ENCODE measurements at places on chromosomes 12 and 14.

DNA sequence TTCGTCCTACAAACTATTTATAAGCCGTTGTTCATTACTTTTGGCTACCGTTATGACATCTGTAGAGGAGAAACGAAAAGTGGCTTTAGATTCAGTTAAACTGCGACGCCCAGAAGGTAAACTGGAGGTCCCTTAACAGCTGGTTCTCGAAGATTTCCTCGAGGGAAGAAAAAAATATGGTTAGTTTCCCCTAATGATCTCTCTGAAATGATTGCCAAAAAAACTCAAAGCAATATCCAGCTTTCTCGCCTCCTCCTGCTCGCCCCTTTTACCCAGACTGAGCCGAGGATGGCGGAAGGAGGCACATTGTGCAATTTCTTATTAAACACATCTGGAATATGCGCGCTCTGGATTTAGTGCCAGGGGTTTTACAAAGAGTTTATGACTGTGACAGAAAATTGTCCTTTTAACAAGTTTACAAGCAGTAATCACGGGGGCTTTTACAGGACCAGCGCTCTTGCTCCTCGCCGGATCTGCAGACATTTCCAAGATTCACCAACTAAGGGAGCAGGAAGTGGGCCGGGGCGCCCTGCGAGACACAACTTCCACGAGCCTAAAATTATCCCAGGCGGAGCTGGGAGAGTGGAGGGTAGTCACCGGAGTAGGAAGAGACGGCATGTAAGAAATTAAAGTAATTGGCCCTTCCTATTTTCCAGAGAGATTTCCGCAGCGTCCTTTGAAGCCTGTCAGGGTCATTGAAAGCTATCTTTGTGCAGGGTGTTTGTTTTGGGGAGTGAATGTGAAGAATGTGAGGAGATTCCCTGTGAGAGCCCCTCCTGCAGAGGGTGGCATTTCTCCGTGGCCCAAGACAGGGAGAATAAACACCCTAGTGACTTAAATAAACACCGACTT lies 5.6 kb downstream of the SIX1 start:
- DNase-seq, result peak; percentile 77

DNA sequence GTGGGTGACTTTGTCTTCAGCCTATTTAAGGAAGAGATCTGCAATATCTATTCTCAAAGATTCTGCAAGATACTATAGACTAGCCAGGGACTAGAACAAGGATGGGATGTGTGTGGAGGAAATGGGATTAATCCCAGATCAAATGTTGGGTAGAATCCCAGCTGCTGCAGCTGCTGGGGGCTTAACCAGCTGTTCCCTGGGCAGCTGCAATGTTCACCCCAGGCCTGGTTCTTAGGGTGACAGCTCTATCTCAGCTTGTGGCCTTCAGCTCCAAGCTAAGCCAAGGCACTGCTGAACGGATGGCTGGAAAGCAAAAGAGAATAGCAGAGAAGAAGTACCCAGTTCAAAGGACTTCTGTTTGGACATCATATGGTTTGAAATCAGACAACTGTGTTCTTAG lies 10.0 kb upstream of the RHEBL1 start:
- peak; percentile 24 for DNase-seq

GRCh38 chr14:92686900-92687427 lies 61.5 kb downstream of the LGMN start:
- DNase-seq, result peak; percentile 93

- no peak for DNase-seq
Measured at GRCh38 chr12:68832504-68832867, 24.5 kb downstream of the MDM2 start.

- peak; percentile 63 for DNase-seq
Measured at GRCh38 chr12:95582230-95583058, 31.2 kb upstream of the USP44 start.

- DNase-seq, result peak; percentile 96
Measured at GRCh38 chr12:4562034-4562657, at the start of gene DYRK4. Gene DYRK4, plus strand, starts transcription at chr12:4562208. Its CDS starts 38 bp downstream, at chr12:4562246.

GRCh38 chr14:77580477-77580876 lies 36.0 kb downstream of the SPTLC2 start:
- DNase-seq, result no peak

GRCh38 chr12:77049767-77050353 lies 15.5 kb downstream of the E2F7 start:
- peak; percentile 80 for DNase-seq

GRCh38 chr12:44397631-44398030 lies 478.5 kb downstream of the NELL2 start:
- DNase-seq, result no peak

DNA sequence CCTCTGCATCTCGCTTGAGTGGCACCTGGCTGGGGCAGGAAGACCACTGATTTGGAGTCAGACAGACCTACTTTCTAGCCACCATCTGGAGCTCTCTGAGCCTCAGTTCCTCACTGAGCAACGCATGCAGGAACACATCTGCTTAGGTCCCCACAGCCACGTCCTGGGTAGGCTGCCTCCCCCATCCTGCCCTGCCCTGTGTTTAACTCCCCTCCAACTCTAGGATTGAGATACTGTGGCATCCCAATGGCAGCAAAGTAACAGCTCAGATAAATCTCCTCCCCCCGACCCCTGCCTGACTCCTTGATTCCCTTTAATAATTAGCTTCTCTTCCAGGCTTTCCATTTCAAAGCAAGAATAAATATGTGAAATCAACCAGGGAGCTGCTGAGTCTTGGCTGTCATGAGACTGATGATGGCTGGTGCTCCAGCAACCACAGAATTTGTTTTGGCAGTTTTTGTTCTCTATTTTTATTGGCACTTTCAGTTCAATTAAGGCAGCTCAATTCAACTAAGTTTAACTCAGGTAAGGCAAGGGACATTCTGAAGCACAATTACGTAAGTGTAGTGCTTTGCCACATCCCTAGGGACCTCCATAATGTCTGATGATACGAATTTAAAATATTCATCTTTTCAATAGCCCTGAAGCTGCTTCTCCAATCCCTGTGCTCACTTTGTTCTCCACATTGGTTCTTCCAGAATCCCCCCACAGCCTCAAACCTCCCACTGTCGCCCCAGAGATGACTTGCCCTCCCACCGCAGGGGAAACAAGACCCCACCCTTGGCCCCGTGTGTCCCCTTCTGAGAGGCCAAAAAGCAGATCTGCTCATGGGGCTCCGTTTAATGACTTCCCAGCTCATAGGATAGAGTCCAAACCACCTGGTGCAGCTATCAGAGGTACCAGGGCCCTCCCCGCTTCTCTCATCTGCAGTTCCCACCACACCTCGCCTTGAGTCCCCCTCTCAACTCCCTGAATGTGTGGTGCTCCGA lies 58.2 kb downstream of the ESR2 start:
- peak; percentile 29 for DNase-seq

GRCh38 chr12:122983789-122984515 lies 3.5 kb downstream of the ARL6IP4 start:
- DNase-seq, result no peak

- DNase-seq, result no peak
Measured at GRCh38 chr12:11324426-11324825, 14.2 kb upstream of the PRB4 start.

- no peak for DNase-seq
Measured at GRCh38 chr14:95620659-95621059, 65.6 kb upstream of the TCL1B start.

DNA sequence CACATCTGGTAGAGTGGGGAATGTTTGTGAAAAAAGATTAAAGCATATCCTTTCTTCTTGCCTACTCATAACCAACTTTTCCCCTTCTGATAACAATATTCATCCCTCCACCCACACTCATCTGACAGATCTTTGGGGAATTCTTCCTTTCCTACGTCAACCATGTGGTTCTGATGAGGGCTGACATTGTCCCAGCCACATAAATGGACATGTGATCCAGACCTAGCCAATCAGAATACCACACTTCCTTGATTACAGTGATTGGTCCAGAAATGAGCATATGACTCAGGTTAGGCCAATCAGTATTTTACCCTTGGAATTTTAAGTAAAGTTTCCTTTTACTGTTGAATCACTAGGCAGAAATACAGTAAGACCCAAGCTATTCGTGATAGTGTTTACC lies 58.9 kb downstream of the GPR65 start:
- no peak for DNase-seq

DNA sequence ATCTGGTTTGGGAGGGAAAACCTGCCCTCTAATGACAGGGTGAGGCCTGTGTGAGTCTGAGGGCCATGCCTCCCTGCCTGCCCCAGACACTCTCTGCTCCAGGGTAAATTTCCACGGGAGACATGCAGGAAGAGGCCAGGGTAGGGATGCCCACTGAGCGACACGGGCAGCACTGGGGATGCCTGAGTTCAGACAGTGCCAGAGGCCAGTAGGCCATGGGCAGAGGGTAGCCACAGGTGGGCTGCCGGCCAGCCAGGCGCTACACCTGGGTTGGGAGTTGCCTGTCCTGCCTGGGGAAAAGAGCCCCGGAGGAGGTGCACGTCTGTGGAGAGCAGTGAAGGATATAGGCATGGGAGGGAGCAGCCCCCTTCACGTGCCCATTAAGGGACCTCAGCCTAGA lies 3.6 kb downstream of the SERPINA12 start:
- DNase-seq, result no peak

DNA sequence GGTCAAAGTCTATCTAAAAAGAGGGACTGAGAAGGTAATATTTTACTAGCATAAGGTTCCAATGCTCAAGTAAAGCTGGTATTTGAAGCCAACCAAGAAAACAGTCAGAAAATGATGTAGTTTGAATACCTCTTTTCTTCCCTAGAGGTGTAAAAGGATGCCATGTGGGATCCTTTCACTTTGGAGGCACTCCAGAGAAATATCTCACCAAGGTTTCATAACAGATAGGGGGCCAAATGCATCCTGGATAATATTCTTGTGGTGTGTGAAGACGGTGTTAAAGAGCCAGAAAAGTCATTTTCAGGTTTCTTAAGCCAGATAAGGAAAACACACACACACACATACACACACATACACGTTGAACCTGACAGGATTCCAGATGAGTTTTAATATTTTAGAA lies 136.1 kb upstream of the PRKD1 start:
- no peak for DNase-seq

- DNase-seq, result no peak
Measured at GRCh38 chr12:86193931-86194330, 62.3 kb downstream of the MGAT4C start.

GRCh38 chr12:3928538-3929184 lies 55.5 kb upstream of the PARP11 start:
- DNase-seq, result peak; percentile 84

- no peak for DNase-seq
Measured at GRCh38 chr12:118982302-118982701, 961 bp downstream of the SRRM4 start.

GRCh38 chr12:125772403-125772802 lies 707.2 kb downstream of the AACS start:
- no peak for DNase-seq

- DNase-seq, result peak; percentile 63
Measured at GRCh38 chr12:6326316-6327228, 15.3 kb downstream of the TNFRSF1A start.

DNA sequence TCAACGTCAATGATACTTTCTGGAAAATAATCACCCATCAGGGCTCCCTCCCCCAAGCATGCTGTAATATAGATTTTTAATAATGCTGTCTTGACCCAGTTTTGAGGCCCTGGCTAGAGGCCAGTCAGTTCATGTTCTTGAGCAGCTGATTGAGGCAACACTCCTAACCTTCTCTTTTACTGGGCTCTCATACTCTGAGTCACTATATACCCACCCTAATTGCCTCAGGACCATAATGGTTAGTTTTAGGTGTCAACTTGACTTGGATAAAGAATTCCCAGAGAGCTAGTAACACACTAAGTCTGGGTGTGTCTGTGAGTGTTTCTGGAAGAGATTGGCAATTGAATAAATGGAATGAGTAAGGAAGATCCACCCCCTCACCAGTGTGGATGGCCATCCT lies 527.0 kb upstream of the ATP2B1 start:
- no peak for DNase-seq

GRCh38 chr14:102695167-102695555 lies 82.1 kb upstream of the TRAF3 start:
- no peak for DNase-seq

DNA sequence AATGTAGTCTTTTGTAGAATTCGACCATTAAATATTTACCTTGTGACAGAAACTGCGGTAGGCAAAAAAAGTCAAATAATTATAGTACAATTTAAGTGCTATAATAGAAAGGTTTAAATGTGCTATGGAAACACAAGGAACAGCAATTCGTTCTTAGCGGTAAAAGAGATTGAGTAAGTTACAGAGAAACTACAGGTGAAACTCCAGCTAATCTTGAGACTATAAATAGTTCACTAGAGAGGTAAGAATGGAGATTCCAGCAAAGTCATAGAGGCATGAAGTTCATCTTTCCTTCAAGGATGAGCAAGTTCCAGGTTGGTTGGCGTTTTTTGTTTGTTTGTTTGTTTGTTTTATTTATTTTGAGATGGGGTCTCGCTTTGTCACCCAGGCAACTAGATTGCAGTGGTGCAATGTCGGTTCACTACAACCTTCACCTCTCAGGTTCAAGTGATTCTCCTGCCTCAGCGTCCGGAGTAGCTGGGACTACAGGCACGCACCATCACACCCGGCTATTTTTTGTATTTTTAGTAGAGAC lies 878 bp upstream of the R3HDM2 start:
- no peak for DNase-seq

- DNase-seq, result no peak
Measured at GRCh38 chr12:126668961-126669360, 1598.0 kb upstream of the TMEM132C start.

DNA sequence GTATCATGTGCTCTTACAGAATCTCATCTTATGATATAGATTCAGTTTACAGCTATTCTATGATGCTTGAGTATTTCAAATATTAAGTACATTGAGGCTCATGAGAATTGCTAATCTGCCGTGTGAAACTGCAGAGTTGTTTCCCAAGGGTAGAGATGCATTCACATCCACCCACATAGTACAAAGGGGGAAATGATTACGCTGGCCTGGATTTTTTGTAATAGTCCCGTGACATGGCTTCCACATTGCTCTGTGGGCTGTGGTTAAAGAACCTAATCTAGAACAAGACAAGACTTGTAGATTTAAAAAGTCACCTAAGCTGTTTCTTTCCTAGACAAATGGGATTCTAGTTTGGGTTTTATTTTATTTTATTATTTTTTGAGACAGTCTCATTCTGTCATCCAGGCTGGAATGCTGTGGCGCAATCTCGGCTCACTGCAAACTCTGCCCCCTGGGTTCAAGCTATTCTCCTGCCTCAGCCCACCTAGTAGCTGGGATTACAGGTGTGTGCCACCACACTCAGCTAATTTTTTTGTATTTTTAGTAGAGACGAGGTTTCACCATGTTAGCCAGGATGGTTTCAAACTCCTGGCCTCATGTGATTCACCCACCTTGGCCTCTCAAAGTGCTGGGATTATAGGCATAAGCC lies 13.0 kb upstream of the RIOX1 start:
- DNase-seq, result no peak

DNA sequence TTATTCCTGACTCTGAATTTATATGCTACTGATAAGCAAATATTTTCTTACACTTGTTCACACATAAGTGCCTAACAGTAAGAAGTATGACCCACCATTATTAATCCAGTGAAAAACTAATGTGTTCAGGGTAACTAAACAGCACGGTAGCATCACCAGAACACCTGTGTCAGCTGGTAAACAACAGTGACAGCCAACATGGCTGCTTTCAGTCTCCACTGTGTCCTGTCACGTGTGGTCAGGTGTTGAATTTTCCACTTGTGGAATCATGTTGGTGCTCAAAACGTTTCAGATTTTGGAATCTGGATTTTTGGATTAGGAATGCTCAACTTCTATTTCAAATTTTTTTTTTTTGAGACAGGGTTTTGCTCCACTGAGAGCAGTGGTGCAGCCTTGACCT lies 14.3 kb upstream of the ATP23 start:
- DNase-seq, result no peak
